ENCODE measurements at places on chromosomes 2 and 18.

DNA sequence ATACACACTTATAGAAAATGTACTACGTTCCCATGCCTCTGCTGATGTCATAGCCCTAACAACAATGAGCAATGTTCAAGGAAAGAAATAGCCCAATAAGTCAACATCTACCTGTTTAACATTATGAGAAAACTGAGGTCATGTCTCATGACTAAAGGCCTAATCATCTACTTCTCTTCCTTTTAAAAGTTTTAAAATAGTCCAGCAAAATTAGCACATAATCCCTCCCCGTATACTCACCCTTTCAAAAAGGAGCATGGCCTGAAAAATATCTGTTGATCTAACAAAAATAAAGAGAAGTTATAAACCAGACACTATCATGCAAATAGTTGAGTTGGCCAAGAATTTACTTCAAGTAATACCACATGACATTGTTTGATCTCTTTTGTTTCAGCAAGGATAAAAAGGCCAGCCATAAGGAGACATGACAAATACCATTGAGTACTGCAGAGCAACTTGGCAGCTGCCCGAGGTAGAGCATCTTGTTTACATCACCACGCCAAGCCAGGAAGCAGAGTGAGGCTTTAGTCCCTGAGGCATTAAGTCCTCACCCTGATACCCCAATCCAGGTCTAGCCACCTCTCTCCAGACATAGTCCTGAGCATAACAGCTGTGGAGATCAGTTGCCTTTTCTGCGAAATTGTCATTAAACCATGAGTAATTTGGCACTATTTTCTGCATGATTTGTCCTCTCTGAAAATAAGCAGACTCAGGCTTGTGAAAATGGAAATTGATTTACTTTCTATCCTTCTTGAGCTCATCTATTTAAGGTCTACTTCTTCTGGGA lies 137.4 kb upstream of the ETAA1 start:
- no peaks in the 10 kb centered on the region for H3K27me3 ChIP-seq
- H3K27ac ChIP-seq, result no peak overlapping the region
- H3K36me3 ChIP-seq, result no peaks in the 10 kb centered on the region
- H3K4me3 ChIP-seq, result no peak overlapping the region

- no peak for DNase-seq
- H3K4me3 ChIP-seq, result no peak overlapping the region
- no peak overlapping the region for H3K27ac ChIP-seq
- H3K27me3 ChIP-seq, result no peaks in the 10 kb centered on the region
- no peaks in the 10 kb centered on the region for H3K36me3 ChIP-seq
These were observed 814.7 kb downstream of the LRP1B start for GRCh38 chr2:141316103-141316502.

GRCh38 chr18:59423259-59423658 lies 64.2 kb upstream of the LMAN1 start:
- no peaks in the 10 kb centered on the region for H3K4me1 ChIP-seq
- DNase-seq, result no peak
- H3K4me3 ChIP-seq, result no peak overlapping the region
- no peak overlapping the region for H3K27ac ChIP-seq

GRCh38 chr2:25324905-25325592 lies 16.7 kb downstream of the DNMT3A start:
- no peaks in the 10 kb centered on the region for H3K27me3 ChIP-seq
- H3K4me1 ChIP-seq, result peaks cover 4% of the 10 kb centered on the region
- H3K27ac ChIP-seq, result no peak overlapping the region
- DNase-seq, result no peak

- no peak for DNase-seq
- no peak overlapping the region for H3K27ac ChIP-seq
- no peaks in the 10 kb centered on the region for H3K36me3 ChIP-seq
- peaks cover 9% of the 10 kb centered on the region for H3K4me1 ChIP-seq
- no peak overlapping the region for H3K4me3 ChIP-seq
These were observed 26.2 kb downstream of the OTOF start for GRCh38 chr2:26451700-26452099.

- no peak overlapping the region for H3K4me3 ChIP-seq
- H3K36me3 ChIP-seq, result no peaks in the 10 kb centered on the region
- DNase-seq, result peak; percentile 21
- H3K27ac ChIP-seq, result no peak overlapping the region
- H3K27me3 ChIP-seq, result no peaks in the 10 kb centered on the region
These were observed 618.8 kb downstream of the SOCS6 start for GRCh38 chr18:70907673-70908072.

DNA sequence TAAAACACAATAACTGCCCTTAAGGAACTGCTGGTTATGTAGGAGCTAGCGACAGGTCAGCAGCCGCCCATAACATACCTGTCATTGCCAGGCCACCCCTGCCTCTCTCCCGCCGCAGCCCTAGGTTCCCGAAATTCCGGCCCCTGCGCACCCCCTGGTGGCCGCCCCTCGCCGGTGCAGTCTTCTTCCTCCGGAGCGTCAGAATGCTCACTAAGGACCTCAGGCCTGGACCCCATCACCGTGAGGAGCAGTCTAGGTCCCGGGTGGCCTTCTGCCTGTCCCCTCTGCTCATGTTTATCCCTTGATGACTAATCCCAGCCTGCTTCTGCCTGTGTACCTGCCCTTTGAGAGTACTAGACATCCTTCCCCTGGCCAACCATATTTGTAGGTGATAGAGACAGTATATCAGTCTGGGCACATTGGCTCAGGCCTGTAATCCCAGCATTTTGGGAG lies 115.7 kb upstream of the SLC1A4 start:
- no peak overlapping the region for H3K4me3 ChIP-seq
- peaks cover 20% of the 10 kb centered on the region for H3K4me1 ChIP-seq
- no peaks in the 10 kb centered on the region for H3K27me3 ChIP-seq
- H3K36me3 ChIP-seq, result no peaks in the 10 kb centered on the region

DNA sequence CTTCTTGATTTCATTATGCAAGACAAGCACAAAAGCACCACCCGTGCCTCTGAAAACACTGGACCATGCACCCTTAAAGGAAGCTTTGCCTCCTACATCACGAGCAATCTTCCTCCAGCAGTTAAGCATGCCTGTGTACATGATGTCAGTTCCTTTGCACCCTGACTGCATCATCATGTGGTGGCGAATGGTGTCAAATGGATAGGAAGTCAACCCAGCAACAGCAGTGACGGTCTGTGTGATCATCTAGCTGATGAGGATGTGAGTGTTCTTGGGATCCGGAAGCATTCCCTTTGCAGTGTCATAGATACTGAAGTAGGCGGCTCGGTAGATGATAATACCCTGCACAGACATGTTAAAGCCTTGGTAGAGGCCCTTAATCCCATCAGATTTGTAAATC lies 240.7 kb upstream of the FAM98A start:
- no peaks in the 10 kb centered on the region for H3K27me3 ChIP-seq
- no peak overlapping the region for H3K27ac ChIP-seq
- no peaks in the 10 kb centered on the region for H3K36me3 ChIP-seq

DNA sequence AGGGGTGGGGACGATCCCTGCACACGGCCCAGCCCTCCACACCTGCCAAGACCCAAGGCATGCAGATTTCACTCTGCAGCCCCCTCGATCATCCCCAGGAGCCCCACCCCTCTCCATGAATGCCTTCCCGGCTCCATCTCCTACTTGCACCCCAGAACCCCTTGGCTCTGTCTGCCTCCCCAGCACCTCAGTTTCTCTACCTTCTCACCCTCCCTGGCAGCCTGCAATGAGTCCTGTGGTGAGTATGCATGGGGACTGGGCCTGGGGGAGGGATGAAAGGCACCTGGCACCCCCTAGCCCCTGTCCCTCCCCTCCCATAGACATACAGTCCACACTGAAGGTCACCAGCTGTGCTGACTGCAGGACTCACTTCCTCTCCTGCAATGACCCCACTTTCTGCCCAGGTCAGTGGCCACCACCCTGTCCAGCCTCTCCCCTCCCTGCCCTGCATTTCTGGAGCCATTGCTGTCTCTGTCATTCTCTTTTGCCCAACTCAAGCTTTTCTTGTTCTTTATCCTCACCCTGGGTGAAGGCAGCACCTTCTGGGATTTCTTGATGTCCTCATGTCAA lies 1.0 kb downstream of the TEX51 start:
- H3K27me3 ChIP-seq, result peaks cover 5% of the 10 kb centered on the region
- no peak overlapping the region for H3K4me3 ChIP-seq
- H3K4me1 ChIP-seq, result no peaks in the 10 kb centered on the region
- no peak overlapping the region for H3K27ac ChIP-seq

DNA sequence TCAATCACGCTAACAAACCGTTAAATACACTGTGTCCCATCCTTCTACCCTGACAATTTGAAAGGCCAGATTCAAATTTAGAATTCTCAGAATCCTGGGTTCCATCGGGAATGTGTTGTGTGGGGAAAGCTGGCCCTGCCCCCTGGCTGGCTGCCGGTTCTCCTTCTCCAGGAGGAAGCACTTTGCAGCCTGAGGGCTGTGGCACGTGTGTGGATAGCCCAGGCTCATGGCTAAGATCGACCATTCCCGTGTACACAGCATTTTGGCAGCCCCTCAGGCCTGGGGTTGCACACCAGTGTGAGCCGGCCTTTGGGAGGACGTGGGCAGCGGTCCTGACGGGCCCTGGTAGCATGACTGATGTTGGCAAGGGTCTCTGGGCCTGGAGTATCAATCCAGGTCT lies 51.0 kb upstream of the ROCK2 start:
- no peaks in the 10 kb centered on the region for H3K4me1 ChIP-seq
- H3K4me3 ChIP-seq, result no peak overlapping the region
- H3K36me3 ChIP-seq, result no peaks in the 10 kb centered on the region
- H3K27me3 ChIP-seq, result no peaks in the 10 kb centered on the region
- no peak for DNase-seq
- no peak overlapping the region for H3K27ac ChIP-seq

- H3K36me3 ChIP-seq, result no peaks in the 10 kb centered on the region
- H3K27ac ChIP-seq, result no peak overlapping the region
- H3K4me1 ChIP-seq, result no peaks in the 10 kb centered on the region
- no peak for DNase-seq
These were observed 237.5 kb downstream of the PIK3C3 start for GRCh38 chr18:42192251-42193248.

GRCh38 chr2:126891681-126892500 lies 6.8 kb upstream of the TEX51 start:
- DNase-seq, result peak; percentile 27
- no peaks in the 10 kb centered on the region for H3K36me3 ChIP-seq
- no peak overlapping the region for H3K4me3 ChIP-seq
- no peaks in the 10 kb centered on the region for H3K4me1 ChIP-seq

DNA sequence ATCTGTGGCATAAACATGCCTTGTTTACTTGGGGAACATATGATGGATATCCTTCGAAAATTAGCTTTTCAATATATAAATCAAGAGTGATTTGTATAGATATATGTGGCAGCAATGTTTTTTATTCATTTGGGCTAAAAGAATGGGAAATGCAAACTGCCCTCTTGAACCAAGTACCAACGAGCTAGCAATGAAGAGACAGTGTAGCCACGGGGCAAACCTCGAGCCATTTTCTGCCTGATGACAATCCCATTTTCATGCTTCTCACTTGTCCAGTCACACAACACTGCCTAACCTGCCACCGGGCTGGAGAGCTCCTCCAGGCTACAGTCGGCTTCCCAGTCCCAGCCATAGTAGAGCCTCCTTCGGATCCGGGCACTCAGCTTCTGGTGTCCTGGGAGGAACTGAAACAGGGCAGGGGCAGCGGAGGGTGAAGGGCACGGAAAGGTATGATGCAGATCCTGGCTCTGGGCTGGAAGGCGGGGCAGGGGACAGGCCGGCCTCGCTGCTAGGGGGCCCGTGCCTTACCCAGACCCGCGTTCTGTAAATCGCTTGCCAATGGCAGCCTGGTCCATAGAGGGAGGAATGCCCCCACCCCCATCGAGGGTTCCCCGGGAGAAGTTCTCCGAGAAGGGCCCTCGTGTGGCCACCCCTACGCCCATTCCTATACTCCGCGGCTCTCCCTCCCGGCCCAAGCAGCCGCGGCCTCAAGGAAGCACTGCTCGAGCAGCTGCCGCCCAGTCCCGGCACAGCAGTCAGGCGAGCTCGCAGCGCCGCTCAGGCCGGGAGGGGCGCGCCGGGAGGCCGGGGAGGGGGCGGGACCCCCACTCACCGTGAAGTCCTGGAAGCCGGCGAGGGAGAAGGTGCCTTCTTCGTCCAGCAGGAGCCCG lies 552 bp downstream of the CNPPD1 start:
- DNase-seq, result peak; percentile 81
- no peaks in the 10 kb centered on the region for H3K27me3 ChIP-seq
- H3K27ac ChIP-seq, result no peak overlapping the region
- no peaks in the 10 kb centered on the region for H3K36me3 ChIP-seq
- peak overlapping the region; percentile 66 for H3K4me3 ChIP-seq

DNA sequence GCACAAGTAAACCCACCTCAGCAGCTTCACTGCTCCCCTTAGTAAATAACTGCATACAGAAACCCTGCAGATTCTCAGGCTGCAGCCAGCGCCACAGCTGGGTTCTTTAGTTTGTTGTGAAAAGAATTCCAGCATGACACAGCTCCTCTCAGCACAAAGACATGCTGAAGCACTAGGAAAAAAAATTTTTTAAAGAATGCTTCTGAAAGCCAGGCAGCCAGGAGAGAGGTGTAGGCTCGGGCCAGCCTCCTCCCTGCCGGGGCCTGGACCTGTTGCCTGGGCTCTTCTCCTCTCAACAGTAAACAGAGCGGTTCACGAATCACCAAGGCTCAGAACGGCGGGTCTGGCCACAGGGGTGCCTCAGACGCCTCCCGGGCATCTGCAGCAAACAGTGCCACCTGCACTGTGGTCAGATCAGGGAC lies 95.7 kb upstream of the POU3F3 start:
- H3K4me1 ChIP-seq, result peaks cover 22% of the 10 kb centered on the region
- peak overlapping the region; percentile 87 for H3K27ac ChIP-seq
- no peaks in the 10 kb centered on the region for H3K27me3 ChIP-seq
- DNase-seq, result peak; percentile 89

DNA sequence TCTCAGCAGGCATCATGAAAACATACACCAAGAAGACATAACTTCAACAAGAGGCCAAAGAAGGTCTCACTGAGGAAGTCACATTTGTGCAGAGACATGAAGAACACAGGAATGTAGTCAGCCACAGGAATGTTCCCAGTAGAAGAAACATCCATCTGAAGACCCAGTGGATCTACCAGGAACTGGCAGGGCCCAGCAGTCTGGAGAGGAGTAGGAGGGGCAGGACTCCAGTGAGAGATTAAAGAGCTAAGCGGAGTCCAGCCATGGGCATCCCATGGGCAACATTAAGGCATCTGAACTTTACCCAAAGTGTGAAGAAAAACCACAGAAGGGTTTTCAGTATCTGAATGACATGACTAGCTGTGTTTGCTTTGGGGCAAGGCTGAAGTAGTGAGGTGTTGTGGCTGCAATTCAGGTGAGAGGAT lies 103.1 kb downstream of the UPP2 start:
- no peaks in the 10 kb centered on the region for H3K4me1 ChIP-seq
- no peaks in the 10 kb centered on the region for H3K27me3 ChIP-seq
- no peak overlapping the region for H3K27ac ChIP-seq
- H3K4me3 ChIP-seq, result no peak overlapping the region

- no peaks in the 10 kb centered on the region for H3K36me3 ChIP-seq
- no peak overlapping the region for H3K27ac ChIP-seq
- H3K4me3 ChIP-seq, result no peak overlapping the region
- DNase-seq, result no peak
- peaks cover 5% of the 10 kb centered on the region for H3K4me1 ChIP-seq
These were observed 8.7 kb upstream of the GPR17 start for GRCh38 chr2:127637236-127637630.

- no peak for DNase-seq
- no peak overlapping the region for H3K4me3 ChIP-seq
- H3K36me3 ChIP-seq, result no peaks in the 10 kb centered on the region
- no peak overlapping the region for H3K27ac ChIP-seq
These were observed 40.3 kb upstream of the ZFP36L2 start for GRCh38 chr2:43266711-43267111.

- H3K27me3 ChIP-seq, result no peaks in the 10 kb centered on the region
- no peaks in the 10 kb centered on the region for H3K36me3 ChIP-seq
These were observed 377.4 kb upstream of the ACVR2A start for GRCh38 chr2:147467441-147467840.

Measured in neural progenitor cell (in vitro differentiated cells).